ENCODE measurements at places on chromosomes 4 and X.
A peak's percentile ranks its signal among the peaks of the same experiment; 100 is the strongest.

GRCh38 chr4:148359769-148360168 lies 82.4 kb downstream of the NR3C2 start:
- DNase-seq = no peak

- no peak for DNase-seq
Observed at GRCh38 chrX:118062817-118063615, 53.6 kb downstream of the KLHL13 start.

DNA sequence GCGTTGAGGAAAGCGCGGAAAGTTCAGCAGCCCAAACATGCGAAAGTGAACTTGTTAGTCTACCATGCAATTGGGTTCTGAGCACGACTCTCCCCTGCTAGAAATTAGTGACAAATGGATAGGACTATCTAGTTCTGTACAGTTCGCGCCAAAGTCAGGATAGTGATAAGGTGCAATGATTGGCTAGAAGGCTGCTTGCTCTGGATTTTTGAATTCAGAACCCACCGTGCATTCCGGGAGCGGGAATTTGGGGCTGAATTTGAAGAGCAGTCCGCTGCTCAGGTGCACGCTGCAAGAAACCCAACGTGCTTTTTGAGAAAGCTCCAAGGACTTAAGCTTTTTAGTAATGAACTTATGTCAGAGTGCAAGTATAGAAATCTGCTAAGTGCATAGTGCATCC lies 732 bp upstream of the ESX1 start:
- DNase-seq = no peak

DNA sequence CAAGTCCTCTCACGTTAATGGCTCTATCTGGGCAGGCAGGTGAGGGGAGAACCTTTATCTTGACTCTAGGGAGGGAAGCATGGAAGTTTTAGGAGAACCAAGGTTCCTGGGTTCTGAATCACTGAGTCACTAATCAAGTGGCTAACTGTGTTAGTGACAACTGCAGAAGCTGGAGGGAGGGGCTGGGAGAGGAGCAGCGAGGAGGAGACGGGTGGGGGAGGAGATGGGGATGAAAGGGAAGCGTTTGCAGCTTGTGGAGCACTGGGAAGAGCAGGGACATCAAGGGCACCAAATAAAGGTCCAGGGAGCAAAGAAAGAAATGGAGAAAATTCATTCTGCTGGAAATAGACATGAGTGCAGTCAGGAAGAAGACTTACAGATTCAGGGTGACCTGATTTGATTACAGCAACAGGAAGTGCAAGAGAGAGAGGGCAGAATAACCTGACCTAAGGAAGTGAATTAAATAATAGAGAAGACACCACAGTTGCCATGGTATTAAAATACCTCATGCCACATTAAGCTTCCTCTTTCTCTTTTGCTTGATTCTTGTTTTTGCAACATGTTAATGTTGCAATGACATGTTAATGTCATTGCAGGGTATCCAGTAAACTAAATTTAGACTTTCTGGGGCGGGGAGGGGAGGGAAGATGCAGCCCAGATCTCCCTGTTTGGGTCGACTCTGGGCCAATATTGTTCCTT lies 4.5 kb upstream of the SETD7 start:
- peak; percentile 28 for DNase-seq

- DNase-seq = no peak
Observed at GRCh38 chr4:188221090-188221489, 81.8 kb downstream of the TRIML1 start.

- no peak for DNase-seq
Observed at GRCh38 chr4:82050796-82051195, 323.0 kb downstream of the HNRNPD start.

DNA sequence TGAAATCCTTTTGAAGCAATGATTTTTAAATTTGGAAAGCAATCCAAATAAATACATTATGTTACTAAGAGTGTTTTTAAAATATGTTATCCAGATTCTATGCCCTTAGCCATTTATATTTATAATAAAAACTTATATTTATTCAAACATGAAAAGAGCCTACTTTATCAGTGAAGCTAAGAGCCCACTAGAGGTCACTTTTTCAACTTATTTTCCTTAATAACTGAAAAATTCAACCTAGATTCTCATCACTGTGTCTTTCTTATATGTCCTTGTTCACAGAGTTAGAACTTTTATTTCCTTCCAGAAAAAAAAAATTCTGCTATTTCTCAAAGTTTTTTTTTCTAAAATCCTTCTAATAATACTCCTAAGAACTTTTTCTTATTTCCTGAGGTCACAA lies 23.9 kb downstream of the PRDM8 start:
- no peak for DNase-seq

DNA sequence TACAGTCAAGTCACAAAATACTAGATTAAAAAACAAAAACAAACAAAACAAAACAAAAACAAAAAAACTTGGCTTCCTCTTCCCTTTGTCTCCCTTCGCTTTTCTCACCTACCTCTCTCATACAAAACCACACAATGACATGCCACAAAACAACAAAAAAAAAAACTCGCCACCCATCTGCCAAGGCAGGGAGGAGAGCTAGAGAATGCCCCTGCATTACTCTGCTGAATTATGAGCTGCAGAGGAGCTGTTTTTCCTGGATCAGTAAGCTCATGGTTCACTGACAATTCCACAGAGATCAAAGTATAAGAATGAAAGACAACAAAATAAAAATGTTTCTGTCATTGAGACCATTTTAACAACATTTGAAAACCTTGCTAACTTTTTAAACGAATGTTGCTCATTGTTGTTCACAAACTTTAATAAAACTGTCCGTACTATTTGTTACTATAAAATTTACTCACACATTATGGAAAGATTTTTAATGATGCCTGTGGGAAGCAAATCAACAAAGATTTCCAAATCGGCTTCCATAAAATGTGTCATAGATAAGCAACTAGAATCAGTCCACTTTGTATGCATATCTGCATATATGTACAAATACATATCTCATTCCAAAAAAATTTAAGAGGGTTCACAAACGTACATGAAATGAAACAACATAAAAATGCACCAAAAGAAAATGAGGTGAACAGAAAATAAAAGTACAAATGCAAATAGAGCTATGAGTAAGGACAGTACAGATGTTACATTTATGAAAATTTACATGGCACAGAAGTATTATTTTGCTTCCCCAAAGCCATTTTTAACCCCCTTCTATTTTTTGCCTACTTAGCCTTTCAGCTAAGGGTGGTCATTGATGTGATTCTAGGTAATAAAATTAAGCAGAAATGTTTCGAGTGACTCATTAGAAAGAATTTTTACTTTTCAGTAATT lies 252.4 kb upstream of the FAT4 start:
- DNase-seq = peak; percentile 53

DNA sequence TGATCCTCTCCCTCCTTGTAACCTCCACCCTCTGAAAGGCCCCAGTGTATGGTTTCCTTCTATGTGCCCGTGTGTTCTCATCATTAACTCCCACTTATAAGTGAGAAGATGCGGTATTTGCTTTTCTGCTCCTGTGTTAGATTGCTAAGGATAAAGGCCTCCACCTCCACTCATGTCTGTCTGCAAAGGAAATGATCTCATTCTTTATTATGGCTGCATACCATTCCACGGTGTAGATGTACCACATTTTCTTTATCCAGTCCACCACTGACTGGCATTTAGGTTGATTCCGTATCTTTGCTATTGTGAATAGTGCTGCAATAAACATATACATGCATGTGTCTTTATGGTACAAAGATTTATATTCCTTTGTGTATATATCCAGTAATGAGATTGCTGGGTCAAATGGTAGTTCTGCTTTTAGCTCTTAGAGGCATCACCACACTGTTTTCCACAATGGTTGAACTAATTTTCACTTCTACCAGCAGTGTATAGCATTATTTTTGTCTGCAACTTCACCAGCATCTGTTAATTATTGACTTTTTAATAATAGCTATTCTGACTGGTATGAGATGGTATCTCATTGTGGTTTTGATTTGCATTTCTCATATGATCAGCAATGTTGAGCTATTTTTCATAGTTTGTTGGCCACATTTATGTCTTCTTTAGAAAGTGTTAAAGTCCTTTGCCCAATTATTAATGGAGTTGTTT lies 1030.9 kb downstream of the FSTL5 start:
- no peak for DNase-seq

DNA sequence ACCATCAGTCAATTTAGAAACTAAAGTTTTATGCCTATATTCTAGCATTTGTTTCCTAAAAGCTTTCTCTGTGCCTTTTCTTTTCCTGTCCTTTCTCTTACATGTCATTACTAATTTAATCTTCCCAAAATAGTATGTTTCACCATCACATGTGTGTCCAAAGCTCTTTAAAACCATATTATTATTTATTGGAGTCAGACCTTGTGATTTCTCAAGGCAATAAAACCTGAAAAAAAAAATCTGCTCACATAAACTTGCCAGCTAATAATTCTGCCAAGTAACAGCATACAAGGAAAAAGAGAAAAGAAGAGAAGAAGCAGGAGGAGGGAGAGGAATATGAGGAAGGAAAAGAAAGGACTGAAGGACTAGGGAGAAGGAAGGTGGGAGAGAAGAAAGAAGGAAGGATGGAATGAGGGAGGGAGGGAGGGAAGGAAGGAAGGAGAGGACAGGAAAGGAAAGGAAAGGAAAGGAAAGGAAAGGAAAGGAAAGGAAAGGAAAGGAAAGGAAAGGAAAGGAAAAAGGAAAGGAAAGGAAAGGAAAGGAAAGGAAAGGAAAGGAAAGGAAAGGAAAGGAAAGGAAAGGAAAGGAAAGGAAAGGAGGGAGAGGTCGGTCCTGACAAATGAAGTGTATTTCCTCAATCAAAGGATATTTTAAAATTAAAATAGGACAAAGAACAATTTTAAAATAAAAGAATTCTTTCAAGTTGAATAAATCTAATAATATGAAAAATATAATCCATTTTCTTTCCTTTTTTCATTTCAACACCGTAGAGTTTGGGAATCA lies 57.4 kb downstream of the ANTXR2 start:
- no peak for DNase-seq

DNA sequence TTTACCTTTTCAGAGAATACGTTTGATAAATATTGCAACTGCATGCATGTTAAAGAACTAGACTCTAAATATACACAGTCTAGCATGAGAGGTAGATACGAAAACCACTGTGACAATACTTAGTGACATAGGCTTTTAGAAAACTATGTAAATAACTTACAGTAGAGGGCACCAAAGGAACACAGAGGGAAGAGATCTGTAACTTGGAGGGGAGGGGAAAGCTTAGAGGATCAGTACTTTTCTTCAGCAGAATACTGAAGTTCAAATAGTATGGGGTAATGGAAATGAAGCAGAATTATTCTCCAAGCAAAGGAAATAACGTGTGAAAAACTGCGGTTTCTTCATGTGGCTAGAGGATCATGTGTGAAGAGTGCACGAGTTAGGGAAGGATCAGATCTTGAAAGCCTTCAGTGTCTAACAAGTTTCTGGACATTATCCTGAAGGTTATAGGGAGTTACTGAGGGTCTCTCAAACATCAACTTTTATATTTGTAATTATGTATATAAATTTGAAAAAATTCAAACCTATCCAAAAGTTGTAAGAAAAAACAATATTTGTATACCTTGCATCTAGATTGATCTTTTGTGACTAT lies 264.3 kb downstream of the NPFFR2 start:
- no peak for DNase-seq

DNA sequence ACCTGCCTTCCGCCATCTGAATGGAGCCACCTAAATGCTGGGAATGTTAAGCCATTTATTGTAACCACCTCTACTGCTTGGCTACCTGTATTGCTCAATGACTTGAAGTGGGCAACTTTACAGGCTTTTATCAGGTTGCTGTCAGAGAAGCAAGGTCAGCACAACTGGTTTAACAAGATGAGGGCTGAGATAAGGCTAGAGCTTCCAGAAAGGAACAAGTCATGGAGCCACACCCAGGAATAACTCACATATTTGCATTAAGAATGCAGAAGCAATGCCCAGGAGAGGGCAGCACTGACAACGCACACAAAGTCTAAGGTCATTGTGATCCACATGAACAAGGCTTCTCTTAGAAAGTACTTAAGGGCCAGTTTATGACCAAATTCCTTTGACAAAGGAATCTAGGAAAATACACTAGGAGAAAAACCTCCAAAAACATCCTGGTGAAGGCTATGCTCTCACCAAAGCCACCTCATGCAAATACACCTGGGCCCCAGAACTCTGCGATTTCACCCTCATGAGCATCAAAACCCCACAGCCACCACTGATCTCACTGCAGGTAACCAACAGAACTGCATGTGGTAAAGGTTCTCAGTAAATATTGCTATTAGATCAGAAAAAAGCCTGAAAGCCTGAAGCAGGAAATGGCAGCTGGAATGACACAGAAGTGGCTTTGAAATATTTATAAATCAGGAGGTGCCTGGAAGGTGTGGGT lies 15.0 kb upstream of the STS start:
- DNase-seq = peak; percentile 57

DNA sequence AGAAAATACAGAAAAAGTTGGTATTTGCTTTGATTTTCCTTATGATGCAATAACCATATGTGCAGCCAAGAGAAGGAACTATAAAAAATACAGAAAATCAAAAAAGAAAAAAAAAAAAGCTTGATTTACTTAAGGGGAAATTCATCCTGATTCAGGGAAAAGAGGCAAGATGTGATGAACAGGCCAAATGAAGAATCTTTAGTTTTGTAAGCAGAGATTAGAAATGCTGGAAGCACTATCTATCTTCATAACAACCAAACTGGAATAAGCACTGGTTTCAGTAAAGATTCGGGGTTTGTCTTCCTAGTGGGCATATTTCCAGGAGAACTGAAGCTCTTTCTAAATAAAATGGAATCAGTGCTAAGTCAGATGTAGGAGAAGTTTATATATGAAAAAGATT lies 82.9 kb upstream of the KCNIP4 start:
- DNase-seq = peak; percentile 6

DNA sequence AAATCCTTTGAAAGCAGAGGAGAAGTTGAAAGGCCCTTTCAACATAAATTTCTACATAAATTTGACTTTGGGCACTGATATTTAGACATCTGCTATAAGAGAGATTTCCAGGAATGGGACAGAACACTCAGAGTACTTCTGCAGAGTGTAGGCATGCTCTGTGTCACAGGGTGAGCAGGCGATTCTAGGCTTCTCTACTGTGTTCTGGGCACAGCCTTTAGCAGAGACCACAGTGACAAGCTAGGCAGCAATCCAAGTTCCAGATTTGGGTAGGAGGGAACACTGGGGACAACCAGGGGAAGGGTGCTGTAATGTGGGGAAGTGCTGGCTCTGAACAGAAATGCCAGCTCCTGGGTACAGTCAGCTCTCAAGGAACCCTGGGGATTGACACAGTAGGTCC lies 6.9 kb downstream of the MAGEA10 start:
- DNase-seq = no peak

GRCh38 chrX:148771440-148771839 lies 271.0 kb downstream of the AFF2 start:
- no peak for DNase-seq

GRCh38 chrX:39619182-39620009 lies 478.4 kb downstream of the BCOR start:
- no peak for DNase-seq

- no peak for DNase-seq
Observed at GRCh38 chr4:52718123-52718522, 33.1 kb downstream of the ERVMER34-1 start.

- DNase-seq = peak; percentile 20
Observed at GRCh38 chr4:104630272-104630671, 135.6 kb upstream of the CXXC4 start.

DNA sequence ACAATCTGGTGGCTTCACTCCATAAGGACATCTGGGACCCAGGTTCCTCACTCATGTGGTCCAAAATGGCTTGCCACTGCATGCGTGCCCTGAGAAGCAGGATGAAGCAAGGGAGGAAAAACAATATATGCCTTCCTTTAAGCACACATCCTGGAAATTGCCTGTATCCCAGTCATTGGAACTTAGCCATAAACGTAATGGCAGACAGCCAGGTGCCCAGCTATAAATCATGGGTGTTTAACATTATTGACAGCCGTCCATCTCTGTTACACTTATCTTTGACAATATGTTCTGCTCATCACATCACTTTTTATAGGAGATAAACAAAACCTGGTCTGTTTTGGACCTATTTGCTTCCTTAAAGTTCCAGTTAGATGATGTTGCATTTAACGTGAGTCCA lies 181.0 kb downstream of the AASDH start:
- no peak for DNase-seq

Data from lung (tissue), 17 donors.